ENCODE measurements at places on chromosomes 3 and 15.
A peak's percentile ranks its signal among the peaks of the same experiment; 100 is the strongest.

DNA sequence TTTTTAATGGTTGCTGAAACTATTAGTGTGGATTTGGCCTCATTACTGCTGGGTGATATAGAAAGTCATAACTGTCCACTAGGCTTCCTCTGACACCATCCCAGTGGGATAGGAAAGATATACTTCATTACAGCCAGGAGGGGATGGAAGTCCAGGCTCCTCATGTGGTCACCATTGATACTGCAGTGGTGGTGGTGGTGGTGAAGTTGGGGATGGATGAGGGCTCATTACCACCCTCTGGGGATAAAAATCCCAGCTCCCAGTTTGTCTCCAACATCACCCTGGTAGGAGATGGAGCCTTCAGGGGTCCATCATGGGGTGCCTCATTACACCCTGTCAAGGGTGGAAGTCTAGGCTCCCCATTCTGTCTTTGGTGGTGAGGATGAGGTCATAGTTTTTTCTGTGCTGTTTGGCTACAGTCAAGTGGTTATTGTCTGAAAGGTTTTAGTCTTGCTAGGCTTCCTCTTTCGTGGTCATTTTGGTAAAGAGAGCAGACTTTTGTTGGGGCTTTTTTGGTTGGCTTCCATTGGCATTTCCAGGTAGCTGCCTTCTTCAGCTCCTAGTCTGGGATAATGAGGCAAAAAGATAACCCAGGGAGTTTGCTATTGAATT is 30.1 kb upstream of the FILIP1L start:
- DNase-seq, result no peak

GRCh38 chr3:197700095-197700494 is 36.6 kb downstream of the RUBCN start:
- no peak for DNase-seq

- no peak for DNase-seq
These were observed 534 bp upstream of the UBE2E1 start for GRCh38 chr3:23805210-23805632.

DNA sequence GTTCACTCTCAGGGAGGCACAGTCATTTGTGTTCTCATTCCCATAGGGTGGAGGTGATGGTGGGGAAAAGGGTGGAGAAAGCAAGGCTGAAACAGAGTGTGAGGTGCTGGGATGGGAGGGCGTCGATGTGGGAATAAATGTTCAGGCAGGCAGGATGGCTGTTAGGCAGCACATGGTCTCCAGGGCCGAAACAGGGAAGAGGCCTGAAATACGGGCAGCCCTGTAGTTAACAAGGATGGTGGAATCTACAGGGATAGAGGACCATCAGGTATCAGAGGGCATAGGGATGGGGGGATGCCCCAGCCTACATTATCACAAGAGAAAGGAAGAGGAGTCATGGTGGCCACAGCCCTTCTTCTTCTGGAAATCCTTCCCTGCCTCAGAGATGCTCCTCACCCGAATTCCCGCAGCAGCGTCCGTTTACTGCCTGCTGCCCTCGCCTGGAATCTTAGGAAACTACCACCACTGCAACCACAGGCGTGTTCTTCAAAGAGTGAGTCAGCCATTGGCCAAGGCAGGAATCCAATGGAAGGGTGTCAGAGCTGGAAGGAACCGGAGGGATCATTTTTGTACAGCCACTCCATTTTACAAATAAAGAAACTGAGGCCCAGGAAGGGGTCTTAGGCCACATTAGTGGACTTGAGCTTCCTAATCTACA is 49.7 kb upstream of the POMGNT2 start:
- peak; percentile 68 for DNase-seq

DNA sequence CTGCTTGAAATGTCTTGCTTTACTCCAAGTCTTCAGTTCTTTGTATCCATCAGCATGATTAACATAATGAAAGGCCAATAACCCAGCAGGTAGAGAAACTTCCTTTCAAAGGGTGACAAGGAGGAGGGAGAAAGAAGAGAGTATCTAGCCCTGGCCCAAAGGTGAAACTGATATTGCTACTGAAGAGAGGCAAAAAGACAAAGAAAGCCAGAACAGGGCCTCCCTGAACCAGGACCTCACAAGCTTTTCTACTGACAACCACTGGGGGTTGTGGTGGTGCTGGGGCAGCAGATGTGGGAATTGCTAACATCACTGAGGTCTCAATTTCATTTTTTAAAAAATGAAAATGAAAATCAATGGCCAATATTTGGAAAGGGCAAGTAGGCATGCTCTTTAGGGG is 234.1 kb downstream of the RSL24D1 start:
- DNase-seq, result no peak

GRCh38 chr3:101512396-101512645 is 691 bp downstream of the SENP7 start:
- DNase-seq, result no peak

GRCh38 chr3:142808103-142808917 is 80.6 kb downstream of the PCOLCE2 start:
- no peak for DNase-seq

DNA sequence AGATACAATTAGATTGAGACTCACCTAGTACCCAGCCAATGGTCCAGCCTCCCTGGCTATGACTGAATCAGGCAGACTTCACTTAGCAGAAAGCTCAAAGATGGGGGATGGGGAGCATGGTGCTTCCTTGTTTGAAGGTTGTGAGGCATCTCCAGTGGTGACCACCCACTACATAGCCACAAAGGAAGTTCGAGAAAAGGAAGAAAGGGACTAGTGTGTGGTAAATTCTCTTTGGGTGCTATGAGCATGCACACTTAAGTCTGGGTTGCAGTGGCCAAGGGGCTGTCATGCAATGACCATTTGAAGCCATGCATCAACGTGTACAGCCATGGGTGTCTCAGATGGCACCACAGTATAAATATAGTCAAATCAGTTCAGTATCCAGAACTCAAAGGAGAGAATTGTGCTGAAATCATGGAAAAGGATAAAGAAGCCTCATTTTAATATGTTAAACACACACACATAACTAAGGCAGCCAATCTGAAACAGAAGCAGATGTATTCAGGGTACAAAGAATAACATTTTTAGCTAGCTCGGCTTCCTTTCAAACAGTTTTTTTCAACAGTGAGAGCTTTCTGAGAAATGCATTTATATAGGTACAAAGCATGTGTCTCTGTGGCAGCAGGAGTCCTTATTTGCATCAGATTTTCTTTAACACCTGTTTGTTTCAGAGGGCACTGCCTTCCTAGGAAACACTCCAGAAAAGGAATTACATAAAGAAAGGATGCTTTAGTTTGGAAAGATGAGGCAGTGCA is 275.5 kb downstream of the GAP43 start:
- DNase-seq, result no peak

GRCh38 chr3:117618462-117618861 is 908.9 kb downstream of the TUSC7 start:
- DNase-seq, result no peak

DNA sequence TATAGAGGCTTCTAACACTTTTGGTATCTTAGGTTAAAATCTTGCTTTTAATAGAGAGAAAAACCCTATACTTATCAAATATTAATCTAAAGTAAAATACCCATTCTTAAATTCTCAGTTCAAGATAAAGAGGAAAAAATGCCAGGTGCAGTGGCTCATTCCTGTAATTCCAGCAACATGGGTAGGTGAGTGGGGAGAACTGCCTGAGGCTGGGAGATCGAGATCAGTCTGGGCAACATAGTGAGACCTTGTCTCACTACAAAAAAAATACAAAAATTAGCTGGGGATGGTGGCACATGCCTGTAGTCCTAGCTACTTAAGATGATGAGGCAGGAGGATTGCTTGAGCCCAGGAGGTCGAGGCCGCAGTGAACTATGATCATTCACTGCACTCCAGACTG is 135.8 kb downstream of the CLASP2 start:
- no peak for DNase-seq

- no peak for DNase-seq
These were observed 81.4 kb downstream of the IQSEC1 start for GRCh38 chr3:12991861-12992281.
